Activated T-helper 2 cell treated with anti-CD3 and anti-CD28 coated beads, Interferon-gamma antibody, Interleukin-2, Interleukin-4, amounts not matched to agents 10 μg/mL and 5 μg/mL and 100 μg/mL, durations not matched to agents 14 hours and 24 hours and 36 hours (primary cell): ENCODE measurements at places on chromosomes 6 and 20. TPM values are rescaled to one million over a fixed set of nuclear protein-coding genes. Genes with fewer than 3 reads are reported as not detected.

NKX2-2 gene
- total RNA-seq: not detected in 2 replicates

DNA sequence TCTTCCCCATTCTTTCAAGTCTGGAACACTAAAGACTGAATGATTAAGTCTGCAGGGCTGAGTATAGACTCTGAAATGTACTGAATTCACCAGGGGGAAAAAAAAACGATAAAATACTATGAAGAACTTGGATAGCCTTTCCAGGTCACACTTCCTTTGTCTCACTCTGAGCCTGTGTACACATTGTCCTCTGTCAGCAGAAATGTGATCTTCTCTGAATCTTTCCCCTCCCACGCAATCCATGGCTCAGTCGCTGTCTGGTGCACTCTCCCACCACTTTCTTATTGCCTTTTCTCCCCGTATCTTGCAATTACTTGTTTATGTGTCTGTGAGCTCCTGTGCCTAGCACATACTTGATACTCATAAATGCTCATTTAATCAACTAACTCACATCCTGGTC is 212.6 kb upstream of the RSPO3 start:
- H3K27ac ChIP-seq: no peak overlapping the region
- no peak for DNase-seq
- no peaks in the 10 kb centered on the region for H3K27me3 ChIP-seq
- no peaks in the 10 kb centered on the region for H3K36me3 ChIP-seq

PKIB gene
- total RNA-seq: 0.44 and 0.52 TPM in 2 replicates

GRCh38 chr6:41546475-41546865 is 289 bp downstream of the FOXP4 start:
- H3K27ac ChIP-seq: no peak overlapping the region
- peaks cover 24% of the 10 kb centered on the region for H3K4me1 ChIP-seq
- no peak for DNase-seq
- H3K4me3 ChIP-seq: no peak overlapping the region

DNA sequence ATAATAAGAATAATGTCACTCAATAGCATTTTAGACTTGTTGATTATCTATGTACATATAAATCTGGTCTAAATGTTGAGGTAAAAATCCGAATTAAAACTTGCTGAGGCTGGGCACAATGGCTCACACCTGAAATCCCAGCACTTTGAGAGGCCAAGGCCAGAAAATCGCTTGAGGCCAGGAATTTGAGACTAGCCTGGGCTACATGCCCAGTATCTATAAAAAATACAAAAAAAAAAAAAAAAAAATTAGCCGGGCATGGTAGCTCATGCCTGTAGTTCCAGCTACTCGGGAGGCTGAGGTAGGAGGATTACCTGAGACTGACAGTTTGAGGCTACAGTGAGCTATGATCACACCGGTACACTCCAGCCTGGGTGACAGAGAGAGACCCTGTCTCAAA is 34.2 kb upstream of the SUPT3H start:
- H3K27ac ChIP-seq: no peak overlapping the region
- H3K4me1 ChIP-seq: peaks cover 26% of the 10 kb centered on the region
- DNase-seq: no peak
- no peak overlapping the region for H3K4me3 ChIP-seq

GRCh38 chr6:84771756-84772356 is 7.5 kb upstream of the TBX18 start:
- H3K36me3 ChIP-seq: no peaks in the 10 kb centered on the region
- H3K27ac ChIP-seq: no peak overlapping the region
- no peak overlapping the region for H3K4me3 ChIP-seq
- peaks cover 79% of the 10 kb centered on the region for H3K27me3 ChIP-seq
- DNase-seq: no peak

UBD gene
- 0.34 TPM in 2 replicates for total RNA-seq

DNA sequence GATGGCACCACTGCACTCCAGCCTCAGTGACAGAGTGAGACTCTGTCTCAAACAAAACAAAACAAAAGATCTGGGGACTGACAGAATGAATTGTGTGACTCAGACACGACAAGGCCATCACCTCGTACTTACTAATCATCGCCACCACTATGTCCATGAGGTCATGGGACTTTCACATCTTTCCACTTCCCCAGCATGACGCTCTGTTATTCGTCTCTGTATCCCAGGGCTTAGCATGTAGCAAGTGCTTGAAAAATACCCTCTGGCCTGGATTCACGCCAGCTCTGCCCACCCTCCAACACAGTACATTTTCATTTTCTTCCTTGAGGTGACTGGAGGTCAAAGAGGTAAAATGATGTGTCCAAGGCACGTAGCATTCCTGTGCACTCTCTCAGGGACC is 27.8 kb downstream of the FGD2 start:
- peak overlapping the region; percentile 95 for H3K27ac ChIP-seq
- no peaks in the 10 kb centered on the region for H3K27me3 ChIP-seq
- H3K4me3 ChIP-seq: no peak overlapping the region
- peaks cover 12% of the 10 kb centered on the region for H3K36me3 ChIP-seq

DNA sequence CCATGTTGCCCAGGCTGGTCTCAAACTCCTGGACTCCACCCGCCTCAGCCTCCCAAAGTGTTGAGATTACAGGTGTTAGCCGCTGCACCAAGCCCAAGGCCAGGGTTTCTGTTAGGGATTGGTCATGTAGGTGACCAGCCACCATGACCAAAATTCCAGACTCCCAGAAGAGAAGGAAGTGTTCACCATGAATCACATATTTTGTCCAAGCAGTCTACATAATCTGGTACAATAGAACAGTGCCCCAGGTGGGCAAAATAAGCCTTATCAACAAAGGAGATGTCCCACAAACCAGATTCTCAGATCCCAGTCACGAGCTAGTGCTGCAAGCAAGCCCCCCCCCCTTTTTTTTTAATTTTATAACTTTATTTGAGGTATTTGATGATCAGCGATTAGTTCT is 20.0 kb downstream of the ZNF341 start:
- no peaks in the 10 kb centered on the region for H3K27me3 ChIP-seq
- H3K4me3 ChIP-seq: no peak overlapping the region
- H3K36me3 ChIP-seq: peaks cover 23% of the 10 kb centered on the region
- DNase-seq: no peak
- no peak overlapping the region for H3K27ac ChIP-seq
- no peaks in the 10 kb centered on the region for H3K4me1 ChIP-seq

DNA sequence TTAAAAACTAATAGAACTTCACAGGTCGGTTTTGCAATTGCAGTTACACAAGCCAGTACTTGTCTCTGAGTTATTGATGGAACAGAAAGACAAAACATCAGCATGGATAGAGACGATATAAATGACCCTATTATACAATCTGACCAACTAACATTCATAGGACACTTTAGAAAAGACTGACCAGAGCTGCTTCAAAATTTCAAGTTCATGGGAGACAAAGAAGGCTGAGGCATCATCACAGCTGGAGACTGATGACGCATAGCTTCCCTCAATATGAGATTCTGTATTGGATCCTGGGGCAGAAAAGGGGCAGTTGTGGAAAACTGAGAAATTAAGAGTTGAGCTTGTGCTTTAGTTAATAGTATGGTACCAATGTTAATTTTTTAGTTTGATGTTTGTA is 174.0 kb downstream of the THBS2 start:
- DNase-seq: no peak
- no peak overlapping the region for H3K4me3 ChIP-seq
- no peaks in the 10 kb centered on the region for H3K27me3 ChIP-seq
- H3K36me3 ChIP-seq: no peaks in the 10 kb centered on the region

GRCh38 chr6:15400572-15401004 is 154.7 kb downstream of the JARID2 start:
- H3K4me1 ChIP-seq: peaks cover 80% of the 10 kb centered on the region
- peak overlapping the region; percentile 80 for H3K4me3 ChIP-seq
- peak overlapping the region; percentile 83 for H3K27ac ChIP-seq
- H3K27me3 ChIP-seq: no peaks in the 10 kb centered on the region

GRCh38 chr6:151060766-151061531 is 178.8 kb upstream of the AKAP12 start:
- no peaks in the 10 kb centered on the region for H3K27me3 ChIP-seq
- no peak overlapping the region for H3K4me3 ChIP-seq
- H3K4me1 ChIP-seq: no peaks in the 10 kb centered on the region
- H3K36me3 ChIP-seq: peaks cover 21% of the 10 kb centered on the region
- H3K27ac ChIP-seq: no peak overlapping the region

GRCh38 chr6:9272671-9273070 is 837.3 kb upstream of the SLC35B3 start:
- no peak for DNase-seq
- H3K27ac ChIP-seq: no peak overlapping the region
- no peaks in the 10 kb centered on the region for H3K36me3 ChIP-seq
- no peak overlapping the region for H3K4me3 ChIP-seq
- H3K27me3 ChIP-seq: no peaks in the 10 kb centered on the region

GRCh38 chr6:148565930-148566663 is 180.7 kb upstream of the UST start:
- no peak overlapping the region for H3K4me3 ChIP-seq
- H3K4me1 ChIP-seq: peaks cover 10% of the 10 kb centered on the region
- peaks cover 22% of the 10 kb centered on the region for H3K27me3 ChIP-seq
- DNase-seq: no peak
- H3K36me3 ChIP-seq: no peaks in the 10 kb centered on the region

PSORS1C1 gene
- total RNA-seq: not detected in 2 replicates
